Hematopoietic multipotent progenitor cell treated with erythropoietin and hydrocortisone succinate and interleukin-3 and kit ligand, for 15 days (in vitro differentiated cells): ENCODE measurements at places on chromosomes 3 and 15.

DNA sequence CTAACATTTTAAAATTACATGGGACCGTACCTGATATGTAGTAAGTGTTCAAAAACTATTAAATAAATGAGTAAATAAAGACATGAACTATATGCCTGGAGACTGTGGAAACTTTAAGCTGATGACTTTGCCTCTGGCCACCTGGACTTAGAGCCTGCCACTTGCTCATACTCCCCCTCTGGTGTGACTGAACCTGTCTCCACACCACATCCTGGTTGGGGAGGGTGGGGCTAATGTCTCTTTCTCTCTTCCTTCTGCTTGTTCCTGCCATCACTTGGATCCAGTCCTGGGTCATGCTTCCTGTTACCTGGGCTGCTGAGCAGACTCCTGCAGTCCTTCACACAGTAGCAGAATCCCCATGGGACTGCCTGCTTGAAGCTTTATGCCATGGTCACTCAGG is 8.2 kb upstream of the TMEM158 start:
- DNase-seq, result no peak

- DNase-seq, result no peak
Observed at GRCh38 chr3:124492824-124493223, 237.4 kb upstream of the UMPS start.

DNA sequence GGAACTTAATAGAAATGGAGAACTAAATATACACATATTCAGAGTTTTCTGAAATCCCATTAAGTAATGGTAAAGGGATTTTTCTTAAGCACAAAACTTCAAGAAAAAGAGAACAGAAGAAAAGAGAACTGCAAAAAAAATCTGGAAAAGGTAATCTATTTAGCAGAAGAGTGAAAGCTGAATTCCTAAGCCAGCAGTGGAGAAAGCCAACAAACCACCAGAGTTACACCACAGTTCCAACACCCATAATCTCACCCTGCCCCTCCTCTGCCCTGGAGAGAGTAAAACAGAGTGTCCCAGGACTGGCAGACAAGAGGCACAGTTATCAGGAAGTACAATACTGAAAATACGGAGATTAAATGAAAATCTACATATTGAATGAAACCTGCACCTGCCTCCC is 29.4 kb downstream of the TP53BP1 start:
- no peak for DNase-seq

GRCh38 chr15:89143503-89144162 is 55.4 kb downstream of the ABHD2 start:
- DNase-seq, result no peak

DNA sequence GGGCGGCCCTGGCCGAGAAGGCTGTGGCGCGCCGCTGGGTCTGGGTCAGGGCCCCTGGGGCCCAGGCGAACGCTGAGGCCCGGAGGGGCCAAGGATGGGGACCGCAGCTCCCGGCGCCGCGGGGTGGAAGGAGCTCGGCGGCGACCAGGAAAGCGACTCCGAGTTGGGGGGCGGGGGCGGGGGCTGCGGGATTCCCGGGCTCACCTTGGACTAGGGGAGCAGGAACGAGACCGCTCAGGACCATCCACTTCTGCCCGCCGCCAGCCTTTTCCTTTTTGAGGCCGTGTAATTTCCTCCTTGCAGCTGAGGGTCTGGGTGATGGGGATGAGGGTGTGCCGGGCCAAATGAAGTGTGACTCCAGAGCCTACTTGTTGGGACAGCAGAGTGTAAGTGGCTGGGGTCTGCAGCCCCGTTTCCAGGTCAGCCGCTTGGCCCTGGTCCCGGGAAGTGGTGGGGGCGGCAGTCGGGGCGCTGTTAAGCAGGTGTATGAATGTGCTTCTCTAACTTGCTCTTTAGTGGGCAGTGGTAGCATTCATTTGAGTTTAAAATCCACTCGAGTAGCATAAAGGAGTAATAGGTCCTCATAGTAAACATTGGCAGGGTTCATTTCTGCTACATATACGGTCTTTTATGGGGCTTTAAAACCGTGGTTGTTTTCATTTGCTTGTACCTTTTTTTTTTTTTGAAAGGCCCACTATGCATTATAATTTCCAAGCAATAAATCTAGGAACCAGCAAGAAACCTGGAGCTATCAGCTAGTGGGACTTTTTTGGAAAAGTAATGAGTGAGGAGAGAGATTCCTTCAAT is 717 bp downstream of the PXK start:
- DNase-seq, result peak; percentile 23

- no peak for DNase-seq
Observed at GRCh38 chr3:37752649-37753025, 109.0 kb upstream of the CTDSPL start.

GRCh38 chr3:14429237-14429636 is 26.8 kb downstream of the SLC6A6 start:
- DNase-seq, result no peak
